ENCODE measurements at places on chromosomes 6 and 20.

- DNase-seq, result no peak
Observed at GRCh38 chr6:28205879-28206278, 19.2 kb upstream of the ZSCAN9 start.

DNA sequence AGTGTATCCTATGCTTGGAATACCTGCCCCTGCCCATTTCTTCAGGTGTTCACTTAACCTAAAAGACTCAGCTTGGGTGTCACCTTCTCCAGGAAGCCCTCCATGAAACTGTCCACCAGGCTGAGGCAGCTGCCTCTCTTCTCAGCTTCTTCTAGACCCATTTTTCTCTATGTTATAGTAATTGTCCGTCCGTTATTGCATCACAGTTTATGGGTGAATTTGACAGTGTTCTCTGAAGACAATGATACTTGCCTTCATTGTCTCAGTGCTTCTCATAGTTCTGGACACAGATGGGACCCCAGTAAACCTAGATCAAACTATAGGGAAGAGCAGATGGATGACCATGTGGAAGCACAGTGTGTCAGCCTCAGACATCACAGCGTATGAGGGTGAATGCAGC lies 238.0 kb upstream of the MOCS1 start:
- DNase-seq, result no peak

DNA sequence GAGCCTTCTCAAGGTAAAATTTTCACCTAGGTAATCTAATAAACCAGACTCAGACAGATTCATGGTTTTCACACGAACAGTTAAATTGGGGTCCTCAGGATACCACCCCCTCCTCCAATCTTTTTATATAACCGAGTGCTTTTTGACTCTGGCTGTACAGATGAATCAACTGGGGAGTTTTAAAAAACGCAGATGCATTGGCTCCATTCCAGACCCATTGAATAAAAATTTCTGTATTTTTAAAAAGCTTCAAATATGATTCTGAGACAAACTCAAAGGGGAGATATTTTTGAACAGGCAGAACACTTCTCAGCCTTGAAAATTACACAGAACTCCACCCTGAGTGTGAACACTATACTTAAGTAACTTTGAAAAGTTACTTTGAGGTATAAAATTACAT lies 7.2 kb downstream of the UTRN start:
- DNase-seq, result no peak

DNA sequence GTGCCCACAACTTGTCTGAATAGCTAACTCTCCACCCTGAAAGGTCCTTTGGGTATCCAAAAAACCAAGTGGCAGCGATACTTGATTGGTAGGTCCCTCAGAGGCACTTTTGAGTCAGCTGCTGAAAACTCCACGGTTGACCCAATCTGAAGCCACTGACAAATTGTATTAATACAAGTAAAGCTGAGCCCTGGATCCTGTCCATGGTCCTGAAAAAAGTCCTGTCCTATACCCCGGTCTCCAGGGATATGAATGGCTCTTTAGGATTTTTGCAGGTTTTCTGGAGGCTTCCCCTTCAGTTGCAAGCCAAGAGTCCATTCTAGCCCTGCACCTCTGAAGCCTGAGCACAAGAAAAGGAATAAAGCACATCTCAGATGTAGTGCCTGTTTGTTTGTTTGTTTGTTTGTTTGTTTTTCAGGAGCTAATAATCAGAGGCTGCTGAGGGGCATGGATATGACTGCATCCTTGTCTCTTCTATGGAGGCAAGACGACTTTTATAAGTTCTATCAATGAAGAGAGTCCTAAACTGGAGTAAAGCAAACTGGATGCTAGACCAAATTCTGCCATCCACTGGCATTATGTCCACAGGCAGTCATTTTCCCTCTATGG lies 1.7 kb upstream of the SLC12A5 start:
- DNase-seq, result no peak

DNA sequence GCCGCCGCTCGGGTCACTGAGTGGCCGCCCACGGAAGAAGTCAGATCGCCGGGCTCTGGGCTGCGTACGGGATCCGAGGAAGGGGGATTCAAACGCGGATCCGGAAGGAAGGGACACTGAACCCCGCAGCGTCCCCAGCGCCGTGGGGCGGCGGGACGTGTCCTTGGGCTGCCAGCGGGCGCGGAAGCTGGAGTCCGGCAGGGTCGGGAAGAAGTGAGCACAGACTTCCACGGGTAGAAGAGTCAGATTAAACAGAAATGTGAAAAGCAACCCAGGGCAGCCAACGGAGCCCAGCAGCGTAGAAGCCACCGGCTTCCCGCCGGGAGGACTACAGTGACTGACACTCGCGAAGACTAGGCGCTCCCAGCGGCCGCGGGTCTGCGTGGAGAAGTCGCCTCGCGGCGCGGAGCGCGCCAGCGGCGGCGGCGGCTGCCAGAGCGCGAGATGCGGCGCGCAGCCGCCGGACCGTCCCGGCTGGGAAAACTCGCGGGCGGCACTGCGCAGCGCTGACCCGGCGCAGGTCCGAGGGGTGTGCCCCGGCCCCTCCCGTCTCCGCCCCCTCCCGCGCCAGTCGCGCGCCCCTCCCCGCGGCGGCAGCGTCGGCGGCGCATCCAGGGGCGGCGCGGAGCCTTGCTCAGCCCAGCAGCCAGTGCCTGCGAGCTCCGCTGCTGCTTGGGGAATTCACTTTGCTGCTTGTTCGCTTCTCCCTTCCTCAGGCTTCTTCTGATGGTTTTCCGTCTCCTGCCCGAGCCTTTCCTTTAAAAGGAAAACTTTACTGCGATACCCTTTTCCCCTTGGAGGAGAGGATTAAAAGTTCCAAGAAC lies at the start of gene SAMD5:
Gene SAMD5, plus strand, starts transcription at position 649 of the 824 bp plus-strand sequence. CDS start 239 bp downstream, outside the sequence.
- peak; percentile 77 for DNase-seq

- DNase-seq, result no peak
Observed at GRCh38 chr6:132131351-132131750, 180.2 kb upstream of the CCN2 start.

- DNase-seq, result no peak
Observed at GRCh38 chr20:48180024-48180423, 394.7 kb upstream of the SULF2 start.

GRCh38 chr20:50193199-50193835 lies 2.7 kb downstream of the CEBPB start:
- DNase-seq, result no peak

DNA sequence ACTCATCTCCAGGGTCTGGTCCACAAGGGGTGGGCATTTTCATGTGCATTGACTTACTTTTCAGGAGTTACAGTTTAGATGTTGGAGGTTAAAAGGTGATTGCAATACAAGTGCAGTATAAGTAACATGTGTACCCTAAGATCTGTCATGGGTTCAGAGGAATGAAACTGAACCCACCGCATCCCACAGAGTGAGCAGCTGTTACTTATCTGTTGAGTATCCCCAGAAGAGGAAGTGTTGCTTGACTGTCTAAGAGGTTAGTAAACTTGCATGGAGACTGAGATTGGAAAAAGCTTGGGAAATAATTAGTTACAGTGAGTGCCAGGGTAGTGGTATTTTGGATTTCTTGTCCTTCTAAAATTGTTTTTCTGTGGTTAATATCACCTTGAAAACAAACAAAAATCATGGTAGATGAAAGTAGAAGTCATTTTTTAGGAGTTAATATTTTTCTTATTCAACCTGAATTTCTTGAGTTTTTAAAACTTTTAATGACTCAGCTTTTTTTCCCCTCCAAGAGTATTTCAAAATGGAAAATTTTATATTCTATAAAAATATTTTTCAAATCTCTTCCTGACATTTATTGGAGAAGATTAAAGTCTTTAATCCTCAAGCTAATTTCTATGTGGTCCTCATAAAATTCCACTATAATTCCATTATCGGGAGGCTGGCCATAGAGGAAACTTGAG lies 306.1 kb downstream of the ZNF217 start:
- DNase-seq, result no peak

- peak; percentile 69 for DNase-seq
Observed at GRCh38 chr6:35972471-35973367, 51.7 kb downstream of the SLC26A8 start.

GRCh38 chr20:19603376-19603750 lies 154.7 kb upstream of the RIN2 start:
- DNase-seq, result no peak

DNA sequence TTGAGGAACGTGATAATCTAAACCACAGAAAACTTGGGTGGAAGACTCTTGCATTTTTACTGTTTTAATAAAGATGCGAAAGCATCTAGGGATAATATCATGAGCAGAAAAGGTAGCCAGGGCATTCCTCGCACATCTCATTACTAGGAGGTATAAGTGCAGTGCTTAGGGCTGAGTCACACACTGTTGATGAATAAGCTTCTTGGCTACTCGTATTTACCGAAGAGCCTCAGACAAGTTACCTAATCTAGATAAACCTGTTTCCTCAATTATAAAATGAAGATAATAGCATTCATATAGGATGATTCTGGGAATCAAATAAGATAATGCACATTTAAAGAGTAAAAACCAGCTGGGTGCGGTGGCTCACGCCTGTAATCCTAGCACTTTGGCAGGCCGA lies 780 bp upstream of the KIAA0319 start:
- DNase-seq, result no peak

GRCh38 chr6:166253778-166254204 lies 54.4 kb downstream of the PRR18 start:
- peak; percentile 72 for DNase-seq

- DNase-seq, result no peak
Observed at GRCh38 chr20:7696311-7696710, 243.9 kb downstream of the HAO1 start.

GRCh38 chr6:139588734-139589593 lies 214.5 kb upstream of the CITED2 start:
- no peak for DNase-seq

DNA sequence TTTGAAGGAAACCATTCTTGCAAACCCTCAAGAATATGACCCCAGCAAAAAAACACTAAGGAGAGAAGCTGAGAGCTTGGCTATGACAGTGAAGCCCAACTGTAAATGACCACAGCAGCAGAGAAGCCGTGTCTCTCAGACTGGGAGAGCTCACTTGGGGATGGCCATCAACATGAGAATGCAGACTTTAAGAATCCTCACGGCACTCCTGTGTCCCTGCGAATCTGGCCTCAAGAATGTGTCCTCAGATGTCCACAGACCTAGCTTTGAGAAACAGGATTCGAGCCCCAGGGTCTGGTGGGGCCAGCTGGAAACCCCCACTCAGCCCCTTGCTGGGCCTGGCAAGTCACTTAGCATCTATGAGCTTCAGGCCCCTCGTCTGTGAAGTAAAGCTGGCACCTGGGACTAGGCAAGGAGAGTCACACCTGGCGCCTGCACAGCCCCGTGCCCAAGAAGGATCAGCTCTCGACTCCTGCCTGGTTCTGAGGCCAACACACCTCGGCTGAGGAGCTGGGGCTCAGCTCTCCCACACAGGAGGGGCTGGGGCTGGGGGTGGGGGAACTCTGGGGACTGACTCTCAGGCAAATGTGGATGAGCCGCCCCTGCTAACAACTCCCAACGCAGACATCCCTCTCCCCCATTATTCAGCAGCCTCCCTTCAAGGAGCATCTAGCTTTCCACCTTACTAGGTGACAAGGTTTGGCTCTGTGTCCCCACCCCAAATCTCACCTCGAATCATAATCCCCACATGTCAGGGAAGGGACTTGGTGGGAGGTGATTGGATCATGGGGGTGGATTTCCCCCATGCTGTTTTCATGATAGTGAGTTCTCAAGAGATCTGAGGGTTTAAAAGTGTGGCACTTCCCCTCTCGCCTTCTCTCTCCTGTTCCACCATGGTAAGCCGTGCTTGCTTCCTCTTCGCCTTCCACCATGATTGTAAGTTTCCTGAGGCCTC lies 97.7 kb downstream of the GRM4 start:
- DNase-seq, result peak; percentile 54

DNA sequence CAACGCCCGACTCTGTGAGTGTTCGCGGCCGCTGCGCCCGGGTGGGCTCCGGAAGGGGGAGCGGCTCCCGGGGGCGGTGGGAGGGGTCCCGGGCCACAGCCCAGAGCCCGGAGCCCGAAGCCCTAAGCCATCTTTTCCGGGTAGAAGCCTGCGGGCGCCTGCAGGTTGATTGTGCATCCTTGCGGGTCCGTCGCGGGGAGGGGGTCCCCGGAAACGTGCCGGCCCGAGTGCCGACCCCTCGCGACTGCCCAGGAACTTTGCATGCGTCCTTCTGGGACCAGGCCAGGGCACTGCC lies 413 bp downstream of the PTPRA start:
- DNase-seq, result no peak

GRCh38 chr6:5132731-5133130 lies 47.6 kb downstream of the PPP1R3G start:
- DNase-seq, result peak; percentile 49

GRCh38 chr20:4919047-4919704 lies 82.1 kb downstream of the SLC23A2 start:
- no peak for DNase-seq

DNA sequence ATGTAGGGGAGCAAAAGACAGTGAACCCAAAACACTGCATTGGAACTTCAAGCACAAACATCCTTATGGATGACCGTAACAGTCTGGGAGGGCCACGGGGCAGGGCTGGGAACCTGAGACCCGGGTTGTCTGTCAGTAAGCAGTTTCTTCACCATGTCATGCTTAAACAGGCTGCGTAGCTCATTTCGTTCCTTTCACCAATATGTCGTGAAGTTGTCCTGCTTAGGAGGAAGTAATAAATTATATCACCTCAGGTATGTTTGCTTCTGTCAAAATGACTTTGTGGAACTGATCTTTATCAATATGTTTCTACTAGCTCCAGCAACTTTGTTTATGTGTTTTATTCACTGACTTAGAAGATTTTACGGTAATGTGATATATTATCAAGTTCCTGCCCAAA lies 12.4 kb upstream of the MAK start:
- DNase-seq, result no peak

DNA sequence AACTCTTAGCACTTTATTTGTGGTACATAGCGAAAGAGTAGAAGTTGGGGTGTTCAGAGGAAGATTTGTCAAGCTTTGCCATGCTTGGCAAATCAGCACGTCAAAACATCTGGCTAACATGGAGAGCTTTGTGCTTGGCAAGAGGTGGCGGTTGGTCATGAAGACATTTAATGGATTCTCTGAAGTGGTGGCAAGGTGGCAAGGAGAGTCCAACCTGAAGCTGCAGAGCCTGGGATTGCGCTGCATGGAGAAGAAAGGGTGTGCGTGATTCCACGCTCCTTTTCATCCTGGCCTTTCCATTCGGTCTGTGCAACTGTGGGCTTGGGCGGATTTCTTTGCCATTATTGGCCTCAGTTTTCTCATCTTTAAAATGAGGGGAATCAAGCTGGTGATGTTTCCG lies 3.1 kb downstream of the PYGB start:
- no peak for DNase-seq
